ENCODE measurements at places on chromosomes 6 and 20.

DNA sequence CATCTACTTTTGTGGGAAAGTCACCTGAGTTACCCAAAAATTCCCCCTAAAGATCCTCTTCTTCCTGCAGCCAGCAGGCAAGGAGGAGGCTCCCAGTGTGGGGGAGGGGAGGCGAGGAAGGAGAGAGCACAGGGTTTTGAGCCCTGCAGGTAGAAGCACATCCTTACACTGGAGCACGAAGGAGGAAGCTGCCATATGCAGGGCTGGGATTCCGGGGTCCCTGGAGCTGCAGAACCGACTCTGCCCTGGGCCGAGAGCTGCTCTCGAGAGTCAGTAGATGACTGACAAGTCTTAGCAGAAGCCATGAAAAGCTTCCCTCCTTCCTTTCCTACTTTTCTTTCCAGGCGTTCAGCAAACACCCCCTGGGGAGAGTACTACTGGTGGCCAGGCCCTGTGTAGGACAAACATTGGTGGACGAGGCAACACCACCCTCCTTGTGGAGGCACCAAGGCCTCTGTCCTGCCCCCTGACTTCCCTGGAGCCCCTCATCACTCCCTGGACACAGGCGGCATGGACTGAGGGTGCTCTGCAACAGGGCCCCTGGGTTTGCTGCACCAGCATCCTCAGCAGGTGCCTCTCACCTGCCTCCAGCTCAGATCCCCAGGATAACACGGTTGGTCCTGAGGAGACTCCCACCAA lies 211.7 kb upstream of the CST7 start:
- no peak overlapping the region for H3K27ac ChIP-seq
- no peaks in the 10 kb centered on the region for H3K36me3 ChIP-seq
- H3K4me3 ChIP-seq, result no peak overlapping the region
- H3K4me1 ChIP-seq, result peaks cover 7% of the 10 kb centered on the region
- H3K27me3 ChIP-seq, result no peaks in the 10 kb centered on the region

GRCh38 chr6:45423111-45423823 lies 45.5 kb upstream of the SUPT3H start:
- no peaks in the 10 kb centered on the region for H3K36me3 ChIP-seq
- peak overlapping the region; percentile 77 for H3K4me3 ChIP-seq
- no peaks in the 10 kb centered on the region for H3K27me3 ChIP-seq
- DNase-seq, result peak; percentile 14
- H3K27ac ChIP-seq, result peak overlapping the region; percentile 79

DNA sequence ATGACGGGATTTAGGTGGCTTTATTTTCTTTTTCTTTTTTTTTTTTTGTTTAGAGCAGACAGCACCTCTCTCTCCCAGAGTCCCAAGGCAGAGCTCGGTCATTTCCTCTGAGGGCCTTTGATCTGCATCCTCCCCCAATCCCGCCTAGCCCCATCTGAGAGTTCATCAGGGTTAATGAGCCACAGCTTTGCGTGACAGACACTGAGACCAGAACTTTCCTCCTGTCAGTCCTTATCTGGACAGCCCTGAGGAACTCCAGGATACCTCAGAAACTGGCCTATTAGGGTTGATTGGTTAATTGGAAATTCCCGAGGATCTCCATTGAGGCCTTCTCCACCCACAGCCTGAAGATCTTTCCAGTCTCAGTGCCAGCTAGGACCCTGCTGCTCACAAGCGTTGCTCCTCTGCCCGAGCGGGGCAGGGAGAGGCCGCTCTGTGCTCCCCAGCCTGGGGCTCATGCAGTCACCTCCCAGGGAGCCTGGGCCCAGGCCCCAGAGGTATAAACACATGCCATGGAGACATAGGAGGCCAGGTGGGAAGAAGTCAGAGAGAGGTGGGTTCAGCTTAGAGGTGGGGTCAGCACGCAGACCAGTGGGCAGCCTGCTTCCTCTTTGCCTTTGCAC lies 1.4 kb upstream of the LRRN4 start:
- H3K36me3 ChIP-seq, result no peaks in the 10 kb centered on the region
- no peak for DNase-seq
- peaks cover 46% of the 10 kb centered on the region for H3K27me3 ChIP-seq
- H3K4me1 ChIP-seq, result peaks cover 6% of the 10 kb centered on the region
- H3K27ac ChIP-seq, result no peak overlapping the region
- no peak overlapping the region for H3K4me3 ChIP-seq

DNA sequence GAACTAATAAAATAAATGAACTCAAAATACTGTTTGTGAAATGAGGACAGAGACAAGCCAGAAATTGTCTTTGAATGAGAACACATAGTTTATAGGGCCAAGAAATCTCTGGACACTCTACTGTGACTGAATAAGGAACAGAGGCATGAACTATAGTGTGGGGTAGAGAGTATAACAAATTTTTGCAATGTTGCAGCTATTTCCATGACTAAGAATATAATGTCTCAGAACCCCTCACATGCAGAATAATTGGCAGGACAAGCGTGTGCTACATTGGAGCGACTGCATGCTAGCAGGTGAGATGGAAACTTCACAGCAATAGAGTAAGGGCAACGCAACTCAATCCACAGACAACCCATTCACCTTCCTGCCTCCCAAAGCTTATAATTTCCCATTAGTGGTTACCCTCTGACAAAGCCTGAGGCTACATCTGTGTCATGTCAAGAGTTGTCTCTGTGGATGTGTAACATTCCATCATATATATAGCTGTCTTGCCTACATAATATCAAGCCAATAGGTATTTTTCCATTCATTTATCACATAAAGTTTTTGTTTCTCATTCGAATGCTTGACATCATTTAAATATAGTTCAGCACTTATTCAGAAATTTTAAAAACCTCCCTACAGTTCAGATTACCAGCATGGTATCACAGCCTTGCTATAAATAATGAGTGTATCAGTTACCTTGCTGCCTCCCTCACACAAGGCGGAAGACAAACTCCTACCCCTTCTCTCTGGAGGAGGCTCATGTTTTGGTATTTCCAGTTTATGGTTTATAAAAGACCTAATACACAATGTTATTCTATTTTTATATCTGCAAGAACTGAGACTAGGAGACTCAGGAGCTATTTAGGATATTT lies 47.9 kb upstream of the ECHDC1 start:
- no peak overlapping the region for H3K27ac ChIP-seq
- H3K36me3 ChIP-seq, result no peaks in the 10 kb centered on the region
- H3K27me3 ChIP-seq, result no peaks in the 10 kb centered on the region

- no peak overlapping the region for H3K27ac ChIP-seq
- H3K36me3 ChIP-seq, result peaks cover 20% of the 10 kb centered on the region
- no peak overlapping the region for H3K4me3 ChIP-seq
- no peaks in the 10 kb centered on the region for H3K27me3 ChIP-seq
- DNase-seq, result no peak
These were observed 43.5 kb upstream of the MYL9 start for GRCh38 chr20:36497856-36498255.

DNA sequence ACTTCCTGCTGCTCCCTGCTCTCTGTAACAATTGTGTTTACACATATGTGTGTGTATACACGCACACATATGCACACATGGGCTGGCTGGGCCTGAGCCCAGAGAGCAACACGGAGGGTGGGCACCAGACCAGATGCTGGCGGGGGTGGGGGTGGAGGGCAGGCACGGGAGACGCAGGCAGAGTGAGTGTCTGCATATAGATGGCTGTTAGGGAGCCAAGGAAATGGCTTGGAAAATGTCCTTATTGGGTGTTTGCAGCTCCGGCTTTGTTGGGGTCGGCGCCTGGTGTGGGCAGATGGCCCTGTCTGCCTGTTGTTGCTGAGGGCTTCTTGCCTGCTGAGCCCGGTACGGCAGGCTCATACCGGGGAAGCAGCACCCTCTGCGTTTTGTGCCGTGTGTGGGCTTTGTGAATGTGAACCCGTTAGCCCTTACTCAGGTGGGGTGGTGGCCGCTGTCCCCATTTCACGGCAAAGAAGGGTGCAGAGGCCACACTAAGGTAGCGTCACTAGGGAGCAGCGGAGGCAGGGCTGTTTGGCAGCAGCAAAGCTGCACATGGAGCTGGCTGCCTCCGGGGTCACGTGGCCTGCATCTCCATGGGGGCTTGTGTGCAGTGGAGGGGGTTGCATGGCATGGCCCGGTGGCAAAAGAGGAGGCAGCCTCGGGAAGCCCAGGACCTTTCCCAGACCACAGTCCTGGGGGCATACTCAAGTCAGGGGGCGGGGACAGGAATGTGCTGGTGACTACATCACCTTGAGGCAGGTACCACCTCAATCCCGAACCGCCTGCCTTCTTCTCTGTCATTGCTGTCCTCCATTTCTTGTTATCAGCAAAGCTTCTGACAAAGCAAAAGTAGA lies 47.4 kb upstream of the SRF start:
- H3K27ac ChIP-seq, result no peak overlapping the region
- no peak overlapping the region for H3K4me3 ChIP-seq
- H3K36me3 ChIP-seq, result no peaks in the 10 kb centered on the region
- H3K4me1 ChIP-seq, result no peaks in the 10 kb centered on the region
- no peaks in the 10 kb centered on the region for H3K27me3 ChIP-seq

- no peaks in the 10 kb centered on the region for H3K27me3 ChIP-seq
- no peak overlapping the region for H3K27ac ChIP-seq
- no peak for DNase-seq
- H3K4me3 ChIP-seq, result no peak overlapping the region
- no peaks in the 10 kb centered on the region for H3K4me1 ChIP-seq
These were observed 257.8 kb downstream of the RNGTT start for GRCh38 chr6:88705601-88706000.

GRCh38 chr6:29629571-29629970 lies 3.4 kb downstream of the GABBR1 start:
- H3K27me3 ChIP-seq, result no peaks in the 10 kb centered on the region
- H3K36me3 ChIP-seq, result no peaks in the 10 kb centered on the region
- H3K4me3 ChIP-seq, result no peak overlapping the region
- no peak for DNase-seq

GRCh38 chr6:32164295-32164694 lies at the start of gene EGFL8:
Gene EGFL8, plus strand, starts transcription at chr6:32164595. Its CDS starts 1,571 bp downstream, at chr6:32166166.
- no peaks in the 10 kb centered on the region for H3K36me3 ChIP-seq
- no peaks in the 10 kb centered on the region for H3K4me1 ChIP-seq

- H3K4me1 ChIP-seq, result no peaks in the 10 kb centered on the region
- no peaks in the 10 kb centered on the region for H3K27me3 ChIP-seq
- no peak overlapping the region for H3K27ac ChIP-seq
- H3K36me3 ChIP-seq, result no peaks in the 10 kb centered on the region
- DNase-seq, result no peak
- H3K4me3 ChIP-seq, result no peak overlapping the region
These were observed 686.0 kb upstream of the MMS22L start for GRCh38 chr6:97969065-97969464.

DNA sequence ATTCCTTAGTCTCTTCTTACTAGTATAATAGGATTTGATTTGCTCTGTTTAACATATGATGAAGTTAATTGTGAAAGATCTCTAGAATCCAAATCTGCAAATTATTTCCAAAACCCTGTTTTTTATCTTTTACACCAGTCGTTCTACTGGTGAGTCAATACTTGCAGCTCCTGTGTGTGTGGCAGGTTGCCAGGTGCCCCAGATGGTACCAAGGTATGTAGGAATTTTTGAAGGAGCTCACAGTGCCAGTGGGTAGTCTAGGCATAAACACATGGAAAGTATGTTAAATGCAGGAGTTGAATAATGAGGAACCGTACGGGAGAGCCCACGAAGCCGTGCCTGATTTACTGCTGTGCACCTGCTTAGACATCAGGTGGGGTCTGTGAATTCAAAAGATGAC lies 192.2 kb downstream of the FARS2 start:
- H3K36me3 ChIP-seq, result no peaks in the 10 kb centered on the region
- no peak overlapping the region for H3K27ac ChIP-seq

GRCh38 chr6:113015249-113015648 lies 668.1 kb downstream of the RFPL4B start:
- no peak for DNase-seq
- no peaks in the 10 kb centered on the region for H3K4me1 ChIP-seq
- no peaks in the 10 kb centered on the region for H3K27me3 ChIP-seq
- no peak overlapping the region for H3K27ac ChIP-seq
- no peaks in the 10 kb centered on the region for H3K36me3 ChIP-seq

GRCh38 chr6:124613031-124613430 lies 349.2 kb upstream of the RNF217 start:
- H3K27ac ChIP-seq, result no peak overlapping the region

GRCh38 chr20:17655286-17655651 lies 26.8 kb downstream of the RRBP1 start:
- H3K4me1 ChIP-seq, result no peaks in the 10 kb centered on the region
- H3K27ac ChIP-seq, result no peak overlapping the region
- no peaks in the 10 kb centered on the region for H3K27me3 ChIP-seq
- H3K36me3 ChIP-seq, result no peaks in the 10 kb centered on the region

GRCh38 chr6:148599967-148600426 lies 146.8 kb upstream of the UST start:
- H3K27me3 ChIP-seq, result peaks cover 3% of the 10 kb centered on the region
- DNase-seq, result no peak
- H3K36me3 ChIP-seq, result no peaks in the 10 kb centered on the region
- H3K27ac ChIP-seq, result no peak overlapping the region
- no peaks in the 10 kb centered on the region for H3K4me1 ChIP-seq

DNA sequence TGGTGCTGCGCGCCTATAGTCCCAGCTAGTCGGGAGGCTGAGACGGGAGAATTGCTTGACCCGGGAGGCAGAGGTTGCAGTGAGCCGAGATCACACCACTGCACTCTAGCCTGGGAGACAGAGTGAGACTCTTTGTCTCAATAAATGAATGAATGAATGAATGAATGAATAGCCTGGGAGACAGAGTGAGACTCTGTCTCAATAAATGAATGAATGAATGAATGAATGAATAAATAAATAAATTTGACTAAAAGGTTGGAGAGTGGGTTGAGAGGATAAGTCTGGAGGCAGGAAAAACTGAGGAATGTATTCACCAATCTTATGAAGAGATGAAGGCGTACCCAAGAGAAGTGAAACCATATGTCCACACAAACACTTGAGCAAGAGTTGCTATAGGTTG lies 24.5 kb upstream of the RPP40 start:
- no peaks in the 10 kb centered on the region for H3K36me3 ChIP-seq
- no peak for DNase-seq
- H3K4me3 ChIP-seq, result no peak overlapping the region

- no peaks in the 10 kb centered on the region for H3K4me1 ChIP-seq
- H3K27me3 ChIP-seq, result no peaks in the 10 kb centered on the region
- no peak overlapping the region for H3K4me3 ChIP-seq
These were observed 34.9 kb upstream of the MTHFD1L start for GRCh38 chr6:150830439-150831165.

GRCh38 chr6:156402628-156403027 lies 374.6 kb upstream of the ARID1B start:
- H3K4me3 ChIP-seq, result no peak overlapping the region
- peaks cover 12% of the 10 kb centered on the region for H3K4me1 ChIP-seq
- no peaks in the 10 kb centered on the region for H3K36me3 ChIP-seq
- no peak for DNase-seq
